Activated T-helper 17 cell treated with anti-CD3 and anti-CD28 coated beads, Interleukin-2, amount 50 U/mL, for 72 hours (primary cell): ENCODE measurements at places on chromosomes 6 and 20. TPM values are rescaled to one million over a fixed set of nuclear protein-coding genes. Genes with fewer than 3 reads are reported as not detected.

Gene GSTA2
- not detected for total RNA-seq

DNA sequence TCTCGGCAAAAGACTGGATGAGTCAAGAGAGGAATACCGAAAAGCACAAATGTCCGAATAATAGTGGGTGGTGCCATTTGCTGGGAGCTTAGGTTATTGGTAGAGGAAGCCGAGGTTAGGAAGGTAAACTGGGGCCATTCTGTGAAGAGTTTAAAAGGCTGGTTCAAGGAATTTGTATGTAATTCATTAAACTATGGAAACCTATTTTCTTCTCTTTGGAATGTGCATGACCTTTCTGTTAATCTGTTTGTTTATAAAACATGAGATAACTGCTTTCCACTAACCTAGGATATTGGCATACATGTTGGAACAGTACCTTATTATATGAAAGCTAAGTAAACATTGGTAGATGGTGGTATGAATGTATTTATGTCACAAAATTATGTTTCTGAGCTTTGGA lies 71.8 kb downstream of the LCA5 start:
- ATAC-seq, result no peak

DNA sequence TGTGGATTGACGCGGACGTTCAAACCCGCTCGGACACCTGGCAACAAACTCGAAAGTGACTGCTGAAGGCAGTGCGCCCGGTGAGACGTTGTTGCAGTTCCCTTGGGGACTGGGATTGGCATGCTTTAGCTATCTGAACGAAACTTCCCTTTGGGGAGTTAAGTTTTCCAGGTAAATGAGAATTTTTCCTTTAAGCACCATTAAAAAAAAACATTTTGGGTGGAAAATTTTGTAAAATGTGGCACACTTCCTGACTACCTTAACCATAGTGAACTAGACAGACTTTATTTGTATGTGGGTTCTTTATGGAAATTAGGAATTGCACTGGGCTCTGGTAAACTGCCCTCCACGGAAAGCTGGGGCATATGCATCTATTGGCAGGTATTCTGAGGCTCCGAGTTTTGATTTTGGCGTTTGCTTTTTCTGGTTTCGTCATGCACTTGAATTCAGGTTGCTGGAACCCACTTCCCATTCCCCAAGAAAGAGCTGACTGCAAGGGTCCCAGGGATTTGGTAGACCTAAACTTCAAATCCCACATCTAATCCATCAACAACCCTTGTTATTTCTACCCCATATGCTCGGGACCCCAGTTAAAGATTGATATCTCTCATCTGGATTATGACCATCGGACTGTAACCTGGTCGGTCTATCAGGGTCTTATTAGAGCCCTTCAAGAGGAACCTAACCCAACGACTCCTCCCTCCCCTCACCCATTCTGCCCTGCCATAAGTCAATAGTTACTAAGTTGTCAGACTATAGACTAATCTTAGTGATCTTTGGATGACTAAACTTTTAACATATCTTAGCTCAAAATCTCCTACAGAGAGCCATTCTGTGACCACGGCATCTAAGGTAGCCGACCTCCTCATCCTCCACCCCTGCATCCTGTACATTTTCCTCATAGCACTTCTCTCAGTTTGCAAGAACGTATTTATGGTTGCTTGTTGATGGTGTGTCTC lies 800 bp upstream of the DYNLT1 start:
- peak; percentile 7 for ATAC-seq

Gene PRELID3B
- total RNA-seq, result 107 TPM
